ENCODE measurements at places on chromosomes 5 and 9.

GRCh38 chr9:38418366-38418765 lies 5.9 kb downstream of the IGFBPL1 start:
- no peak for DNase-seq

- no peak for DNase-seq
These were observed 196.3 kb downstream of the ROR2 start for GRCh38 chr9:91753711-91754110.

DNA sequence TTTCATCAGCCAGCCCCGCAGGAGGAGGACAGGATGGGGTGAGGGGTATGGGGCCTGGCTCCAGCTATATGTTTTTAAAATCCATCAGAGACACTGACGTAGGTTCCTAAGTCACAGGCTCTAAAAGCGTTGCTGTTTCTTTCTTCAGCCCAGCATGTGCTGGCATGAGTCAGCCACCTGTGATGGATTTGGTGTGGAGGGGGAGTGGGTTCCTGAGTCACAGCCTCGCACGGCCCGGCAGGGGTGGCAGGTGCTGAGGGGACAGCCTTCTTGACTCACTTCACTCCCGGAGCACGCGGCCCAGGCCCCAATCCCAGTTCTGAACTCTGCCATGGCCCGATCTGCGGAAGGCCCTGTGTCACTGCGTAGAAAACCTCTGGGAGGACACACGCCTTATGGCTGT lies 38.8 kb upstream of the RPL26L1 start:
- DNase-seq: no peak

DNA sequence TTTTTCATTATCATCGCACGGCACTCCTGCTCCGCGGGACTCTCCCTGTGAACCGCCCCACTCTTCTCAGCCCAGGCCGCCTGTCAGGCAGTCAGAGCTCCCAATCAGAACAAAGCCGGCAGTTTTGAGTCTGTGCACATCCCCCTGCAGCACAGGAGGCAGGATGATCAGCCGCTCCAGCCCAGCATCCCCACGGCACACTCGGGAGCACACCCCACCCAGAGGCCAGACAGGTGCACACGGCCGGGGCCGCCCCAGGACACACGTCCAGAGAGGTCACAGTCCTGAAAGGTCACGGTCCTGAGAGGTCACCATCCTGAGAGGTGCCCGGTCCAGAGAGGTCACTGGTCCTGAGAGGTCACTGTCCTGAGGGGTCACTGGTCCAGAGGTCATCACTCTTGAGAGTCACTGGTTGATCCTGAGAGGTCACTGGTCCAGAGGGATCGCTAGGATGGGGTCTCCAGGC lies 8.4 kb downstream of the TPPP start:
- no peak for DNase-seq

- peak; percentile 2 for DNase-seq
These were observed 65.2 kb downstream of the TRIO start for GRCh38 chr5:14208071-14209021.

- no peak for DNase-seq
These were observed 96.8 kb upstream of the NREP start for GRCh38 chr5:111853748-111854147.

- no peak for DNase-seq
These were observed 12.6 kb downstream of the CRB2 start for GRCh38 chr9:123368536-123369153.

DNA sequence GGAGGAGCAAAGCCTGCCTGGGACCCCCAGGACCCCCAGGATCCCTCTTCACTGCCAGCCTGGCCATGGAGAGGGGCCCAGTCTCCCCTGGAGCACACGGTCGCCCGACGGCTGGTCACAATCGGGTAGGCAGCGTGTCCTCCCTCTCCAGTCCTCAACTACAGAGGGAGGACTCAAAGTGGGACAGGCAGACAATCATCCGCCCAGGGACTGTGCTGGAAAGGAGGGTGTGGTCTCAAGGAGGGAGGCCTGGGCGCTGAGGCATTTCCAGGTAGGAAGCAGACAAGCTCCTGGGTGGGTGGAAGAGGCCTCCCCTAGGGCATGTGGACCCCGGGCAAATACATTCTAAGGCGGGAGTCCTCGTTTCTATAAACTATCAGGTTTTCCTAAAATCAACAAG lies 93.2 kb upstream of the ADAMTS2 start:
- DNase-seq: no peak

GRCh38 chr5:136128481-136128880 lies 4.2 kb upstream of the SMAD5 start:
- DNase-seq: no peak

GRCh38 chr9:97386733-97387503 lies 25.0 kb upstream of the TDRD7 start:
- DNase-seq: peak; percentile 58

- no peak for DNase-seq
These were observed 36.4 kb downstream of the FSD1L start for GRCh38 chr9:105484226-105484625.

GRCh38 chr5:30194595-30194994 lies 998.9 kb upstream of the CDH6 start:
- no peak for DNase-seq

DNA sequence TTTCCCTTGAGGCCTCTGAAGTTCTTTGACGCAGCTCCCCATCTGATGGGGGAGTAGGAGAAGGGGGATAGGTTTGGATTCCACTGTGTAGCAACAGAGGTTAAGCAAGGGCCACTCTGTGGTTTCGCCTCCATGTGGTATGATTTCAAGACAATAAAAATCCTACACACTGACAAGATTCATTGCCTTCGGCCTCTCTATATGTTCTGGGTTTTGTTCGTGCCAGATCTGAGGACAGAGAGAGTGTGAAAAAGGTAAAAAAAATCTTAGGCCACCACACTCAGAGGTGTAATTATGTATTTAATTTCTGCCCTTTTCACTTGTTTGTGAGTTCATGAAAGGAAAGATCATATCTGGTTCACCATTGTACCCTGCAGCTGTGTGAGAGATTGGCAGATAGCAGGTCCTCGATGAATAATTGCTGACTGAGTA lies 715.2 kb upstream of the ZNF608 start:
- DNase-seq: no peak

DNA sequence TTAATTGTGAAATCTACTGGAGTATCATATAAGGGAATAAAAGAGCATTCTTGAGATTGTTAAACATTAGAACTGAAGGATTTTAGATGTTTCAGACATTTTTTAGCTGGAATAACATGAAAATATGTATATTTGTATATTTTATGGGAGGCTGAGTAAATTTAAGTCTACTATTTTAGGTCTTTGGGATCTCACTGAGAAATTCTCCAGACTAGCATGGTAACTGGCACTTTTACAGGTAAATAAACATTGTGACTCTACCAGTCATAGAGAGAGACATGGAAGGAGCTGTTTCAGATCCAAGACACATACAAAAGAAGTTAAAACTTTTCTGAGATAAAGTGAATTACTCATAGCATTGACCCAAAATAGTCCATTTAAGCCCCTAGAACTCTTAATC lies 59.4 kb downstream of the NDUFAF2 start:
- DNase-seq: no peak

DNA sequence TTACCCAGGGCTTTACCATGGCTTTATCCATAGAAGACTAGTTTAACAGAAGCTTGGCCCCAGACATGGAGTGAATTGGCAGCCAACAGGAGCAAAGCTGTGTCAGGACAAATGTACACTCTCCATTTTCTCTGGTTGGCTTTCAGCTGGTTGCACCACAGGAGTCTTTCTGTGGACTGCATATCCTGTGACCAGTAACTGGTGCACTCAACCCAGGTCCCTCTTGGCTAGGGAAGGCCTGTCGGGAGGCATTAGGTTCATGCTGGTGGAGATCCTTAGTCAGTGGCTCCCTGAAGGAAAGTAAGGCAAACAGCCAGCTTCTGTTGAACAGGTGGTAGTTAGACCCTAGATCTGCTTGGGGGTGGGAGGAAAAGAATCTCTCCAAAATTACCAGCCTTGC lies 146.9 kb upstream of the TLX3 start:
- DNase-seq: no peak

GRCh38 chr9:17611917-17612316 lies 33.1 kb downstream of the SH3GL2 start:
- DNase-seq: no peak
